T-helper 9 cell (primary cell): ENCODE measurements at places on chromosomes 3 and 15.

GRCh38 chr3:192933779-192934460 lies 16.3 kb upstream of the MB21D2 start:
- no peak for DNase-seq

DNA sequence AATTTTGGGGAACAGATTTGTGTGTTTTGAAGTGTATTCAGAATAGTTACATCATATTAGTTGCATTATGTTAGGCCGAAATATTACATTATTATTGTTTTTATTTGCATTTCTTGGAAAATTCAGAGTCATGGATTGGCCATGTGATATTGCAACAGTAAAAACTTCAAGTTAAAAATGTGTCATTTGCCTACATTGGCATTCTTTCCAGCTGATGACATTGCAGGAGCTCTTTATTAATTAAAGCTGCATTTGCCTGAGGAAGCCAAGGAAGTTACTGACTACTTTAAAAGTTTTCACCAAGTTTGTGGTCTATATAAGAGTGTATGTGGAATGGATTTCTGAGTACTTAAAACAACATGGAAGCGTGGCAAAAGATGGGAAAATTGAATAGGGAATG lies 726.4 kb upstream of the SGO1 start:
- DNase-seq: no peak

GRCh38 chr3:18439281-18439680 lies 14.1 kb upstream of the SATB1 start:
- no peak for DNase-seq

- no peak for DNase-seq
Observed at GRCh38 chr15:91882858-91883586, 29.5 kb downstream of the SLCO3A1 start.

DNA sequence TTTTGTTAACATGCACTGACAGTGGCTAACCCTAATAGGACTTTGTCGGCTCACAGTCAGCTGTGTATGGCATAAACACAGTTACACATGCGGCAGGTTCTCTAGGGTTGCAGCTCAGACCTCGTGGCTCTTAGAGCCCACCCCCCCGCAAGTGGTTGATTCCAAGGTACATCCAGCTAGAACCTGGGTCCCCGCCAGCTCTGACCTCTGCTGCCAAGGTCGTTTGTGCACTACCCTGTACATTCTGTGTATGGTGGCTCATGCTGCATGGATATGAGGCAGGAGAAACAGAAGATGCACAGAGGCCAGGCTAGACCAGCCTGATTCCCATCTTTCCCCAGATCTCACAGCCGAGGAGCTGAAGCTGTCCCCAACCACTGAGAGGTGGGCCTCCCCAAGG lies 25.9 kb downstream of the PRR20G start:
- DNase-seq: no peak

DNA sequence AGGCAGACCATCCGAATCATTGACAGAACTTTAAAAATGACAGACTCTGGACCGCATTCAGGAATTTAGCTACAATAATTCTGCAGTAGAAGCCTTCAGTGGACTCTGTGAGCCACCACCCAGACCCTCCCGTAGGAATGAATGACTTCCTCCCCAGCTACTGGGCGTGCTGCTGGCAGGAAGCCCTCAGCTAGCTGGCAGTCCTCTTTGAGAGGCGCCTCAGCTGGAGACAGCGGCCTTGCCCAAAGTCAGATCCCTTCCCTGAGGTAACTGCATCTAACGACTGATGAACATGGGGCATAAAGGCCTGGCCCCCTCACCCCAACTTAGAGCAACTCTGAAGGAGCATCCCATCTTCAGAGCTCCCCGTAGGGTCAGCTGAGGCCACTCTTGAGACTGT lies 25.8 kb downstream of the CRABP1 start:
- no peak for DNase-seq

GRCh38 chr3:12287727-12288181 lies 1.1 kb upstream of the PPARG start:
- DNase-seq: no peak
